ENCODE measurements at places on chromosomes 5 and 9. TPM values are rescaled to one million over a fixed set of nuclear protein-coding genes. Genes with fewer than 3 reads are reported as not detected.

DNA sequence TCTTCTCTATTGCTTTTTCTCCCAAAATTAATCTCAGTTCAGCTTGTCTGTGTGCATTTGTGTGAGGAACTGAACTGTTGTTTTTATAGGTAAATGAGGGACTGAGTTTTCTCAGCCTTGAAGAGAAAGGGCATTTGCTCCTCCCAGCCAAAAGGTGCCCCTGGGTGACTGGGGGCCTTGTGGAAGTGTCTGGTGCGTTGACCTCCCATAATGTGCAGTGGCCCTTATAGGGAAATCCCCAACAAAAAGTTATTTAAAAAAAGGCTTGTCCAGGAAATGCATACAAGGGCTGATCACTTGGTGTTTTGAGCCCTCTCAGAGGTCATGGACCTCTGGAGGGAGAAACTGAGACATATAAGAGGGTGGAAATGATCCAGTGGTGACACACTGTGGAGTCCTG, 239.7 kb upstream of the KLF9 start:
- DNase-seq: no peak

DNA sequence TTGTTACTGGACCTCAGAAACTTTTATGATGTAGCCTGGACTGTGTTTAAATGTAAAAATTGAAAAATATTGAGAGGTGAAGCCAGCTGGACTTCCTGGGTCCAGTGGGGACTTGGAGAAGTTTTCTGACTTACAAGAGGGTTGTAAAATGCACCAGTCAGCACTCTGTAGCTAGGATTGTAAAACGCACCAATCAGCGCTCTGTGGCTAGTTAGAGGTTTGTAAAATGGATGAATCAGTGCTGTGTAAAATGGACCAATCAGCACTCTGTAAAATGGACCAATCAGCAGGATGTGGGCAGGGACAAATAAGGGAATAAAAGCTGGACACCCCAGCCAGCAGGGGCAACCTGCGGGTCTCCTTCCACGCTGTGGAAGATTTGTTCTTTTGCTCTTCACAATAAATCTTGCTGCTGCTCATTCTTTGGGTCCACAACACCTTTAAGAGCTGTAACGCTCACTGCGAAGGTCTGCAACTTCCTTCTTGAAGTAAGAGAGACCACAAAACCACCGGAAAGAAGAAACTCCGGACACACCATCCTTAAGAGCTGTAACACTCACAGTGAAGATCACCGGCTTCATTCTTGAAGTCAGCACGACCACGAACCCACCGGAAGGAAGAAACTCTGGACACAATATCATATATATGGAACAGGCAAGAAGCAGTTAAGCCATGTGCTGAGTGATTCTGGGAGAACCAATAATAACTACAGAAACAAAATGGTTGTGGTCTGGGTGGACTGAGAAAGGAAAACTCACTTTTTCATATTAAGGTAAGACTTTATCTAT, 201.3 kb downstream of the GABRG2 start:
- no peak for DNase-seq

- peak; percentile 73 for DNase-seq
These were observed 19.0 kb downstream of the TMEM8B start for GRCh38 chr9:35847792-35848572.

DNA sequence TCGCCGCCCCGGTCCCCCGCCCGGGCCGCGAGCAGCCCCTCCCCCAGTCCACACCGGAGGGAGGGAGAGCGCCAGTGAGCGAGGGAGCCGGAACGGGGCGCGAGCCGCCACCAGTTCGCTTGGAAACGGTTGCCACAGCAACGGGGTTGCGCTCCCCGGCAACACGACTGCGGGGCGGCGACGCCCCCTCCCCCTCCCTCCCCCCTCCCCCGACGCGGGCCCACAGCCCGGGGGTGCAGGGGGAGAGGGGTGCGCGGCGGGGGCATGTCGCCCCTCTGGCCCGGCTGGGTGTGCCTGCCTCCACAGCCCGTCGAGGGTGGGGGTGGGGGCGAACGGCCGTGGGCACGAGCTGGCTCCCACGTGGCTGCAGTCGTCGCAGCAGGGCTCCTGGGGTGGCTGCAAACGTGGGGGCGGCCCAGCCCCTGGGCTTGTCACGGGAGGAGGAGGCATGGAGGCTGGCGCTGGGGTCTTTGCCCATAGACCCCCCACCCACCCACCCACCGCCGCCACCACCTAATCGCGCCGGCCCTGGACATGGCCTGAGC, 524 bp downstream of the PRR7 start:
- DNase-seq: peak; percentile 29

CER1 gene
- total RNA-seq: not detected

All from lung microvascular endothelial cell (primary cell).